Dermis microvascular lymphatic vessel endothelial cell (primary cell): ENCODE measurements at places on chromosomes 6 and 20. TPM values are rescaled to one million over a fixed set of nuclear protein-coding genes. Genes with fewer than 3 reads are reported as not detected.
A peak's percentile ranks its signal among the peaks of the same experiment; 100 is the strongest.

DNA sequence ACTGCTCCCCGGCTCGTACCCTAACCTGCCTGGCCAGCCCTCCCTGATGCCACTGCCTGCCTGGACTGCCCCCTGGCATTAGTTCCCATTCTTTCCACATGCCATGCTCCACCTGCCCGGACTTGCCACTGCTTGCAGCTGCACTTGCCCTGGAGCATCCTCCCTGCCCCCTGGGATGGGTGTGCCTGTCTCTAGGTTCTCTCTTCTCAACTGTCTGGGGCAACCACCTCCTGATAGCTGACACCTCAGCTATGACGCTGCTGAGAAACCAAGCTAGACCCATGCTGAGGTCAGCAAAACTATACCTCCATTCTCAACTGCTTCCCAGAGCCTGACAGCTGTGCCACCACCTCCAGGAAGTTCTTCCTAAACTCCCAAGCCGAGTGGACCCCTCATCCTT lies 72.1 kb downstream of the PERP start:
- no peak for DNase-seq

GRCh38 chr6:30562470-30563425 lies 5.7 kb downstream of the PRR3 start:
- DNase-seq = no peak

RBPJL gene
- not detected in 2 replicates for total RNA-seq

DNA sequence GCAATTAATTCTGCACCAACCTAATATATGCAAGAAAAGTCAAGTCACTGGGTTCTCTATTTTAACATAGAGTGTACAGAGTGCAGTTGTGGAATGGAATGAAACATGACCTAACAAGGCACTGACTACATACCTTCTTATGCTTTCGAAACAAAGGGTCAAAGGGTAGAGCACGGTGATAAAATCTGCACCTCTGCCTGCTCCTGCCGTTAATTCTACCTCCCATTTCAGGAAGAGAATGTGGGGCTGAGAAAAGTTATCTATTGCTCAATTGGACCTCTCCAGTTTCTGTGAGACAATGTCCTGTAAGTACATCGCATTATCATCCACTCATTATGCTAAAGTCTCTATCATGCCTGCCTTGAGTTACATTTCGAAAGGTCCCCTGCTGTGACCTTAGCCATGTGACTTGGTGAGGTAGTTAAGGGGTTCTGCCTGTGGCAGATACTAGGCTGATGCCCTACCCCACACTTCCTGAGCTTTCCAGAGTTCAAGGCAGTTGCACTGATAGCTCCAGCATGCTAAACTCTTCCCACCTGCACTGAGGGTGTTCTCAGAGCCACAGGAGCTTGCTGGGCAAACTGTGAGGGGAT lies 14.0 kb upstream of the MOCS1 start:
- no peak for DNase-seq

DNA sequence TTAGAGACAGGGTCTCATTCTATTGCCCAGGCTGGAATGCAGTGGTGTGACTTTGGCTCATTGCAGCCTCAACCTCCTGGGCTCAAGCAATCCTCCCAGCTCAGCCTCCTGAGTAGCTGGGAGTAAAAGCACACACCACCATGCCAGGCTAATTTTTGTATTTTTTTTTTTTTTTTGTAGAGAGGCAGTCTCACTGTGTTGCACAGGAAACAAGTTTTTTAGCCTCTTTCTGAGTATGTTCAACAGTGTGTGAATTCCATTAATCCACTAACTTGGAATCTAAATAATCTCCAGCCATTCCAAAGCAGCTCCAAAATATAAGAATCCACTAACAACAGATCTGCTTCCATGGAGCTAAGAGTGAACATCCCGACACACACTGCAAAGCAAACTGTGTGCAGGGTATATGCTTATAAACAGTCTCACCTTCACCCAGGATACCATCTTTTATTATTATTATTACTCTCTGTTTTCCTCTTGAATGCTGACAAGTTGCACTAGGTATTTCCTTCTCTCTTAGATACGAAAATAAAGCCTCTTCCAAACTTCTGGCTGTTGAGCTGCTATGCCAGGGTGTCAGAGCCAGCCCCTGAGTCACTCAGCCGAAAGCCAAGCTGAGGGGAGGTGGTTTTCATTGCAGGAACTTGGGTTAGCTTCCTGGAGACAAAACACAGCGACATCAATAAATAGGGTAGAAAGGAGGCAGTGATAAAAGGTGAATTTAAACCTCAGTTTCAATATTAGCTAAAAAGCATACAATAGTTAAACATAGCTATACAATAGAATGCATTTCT lies 264.9 kb downstream of the HIVEP2 start:
- DNase-seq = peak; percentile 54

HSPA1L gene
- 1.2 and 1.4 TPM in 2 replicates for total RNA-seq

GRCh38 chr6:163491737-163492300 lies 77.3 kb downstream of the QKI start:
- DNase-seq = no peak

HAO1 gene
- not detected in 2 replicates for total RNA-seq

DNA sequence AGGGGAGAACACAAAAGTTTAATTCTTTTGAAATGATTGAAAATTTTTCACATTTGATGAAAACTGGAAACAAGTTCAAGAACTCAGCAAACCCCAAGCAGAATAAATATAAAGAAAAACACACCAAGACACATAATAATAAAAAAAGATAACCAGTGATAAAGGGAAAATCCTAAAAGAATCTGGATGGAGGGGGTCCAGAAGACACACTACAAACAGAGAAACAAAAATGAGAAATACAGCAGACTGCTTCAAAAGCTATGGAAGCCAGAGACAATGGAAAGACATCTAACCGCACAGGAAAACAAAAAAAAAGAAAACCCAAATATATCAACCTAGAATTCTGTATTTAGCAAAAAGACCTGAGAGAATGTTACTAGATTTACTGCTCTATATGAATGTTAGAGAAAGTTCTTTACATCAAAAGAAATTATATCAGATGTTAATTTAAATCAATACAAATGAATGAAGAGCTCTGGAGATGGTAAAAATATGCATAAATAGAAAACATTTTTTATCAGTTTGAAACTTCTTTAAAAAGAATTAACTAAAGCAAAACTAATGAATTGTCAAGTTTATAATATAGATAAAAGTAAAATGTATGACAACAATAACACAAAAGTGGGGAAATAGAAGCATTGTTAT lies 310.7 kb upstream of the PREP start:
- DNase-seq = no peak

GRCh38 chr6:102474041-102474807 lies 1080.7 kb downstream of the GRIK2 start:
- no peak for DNase-seq

DNA sequence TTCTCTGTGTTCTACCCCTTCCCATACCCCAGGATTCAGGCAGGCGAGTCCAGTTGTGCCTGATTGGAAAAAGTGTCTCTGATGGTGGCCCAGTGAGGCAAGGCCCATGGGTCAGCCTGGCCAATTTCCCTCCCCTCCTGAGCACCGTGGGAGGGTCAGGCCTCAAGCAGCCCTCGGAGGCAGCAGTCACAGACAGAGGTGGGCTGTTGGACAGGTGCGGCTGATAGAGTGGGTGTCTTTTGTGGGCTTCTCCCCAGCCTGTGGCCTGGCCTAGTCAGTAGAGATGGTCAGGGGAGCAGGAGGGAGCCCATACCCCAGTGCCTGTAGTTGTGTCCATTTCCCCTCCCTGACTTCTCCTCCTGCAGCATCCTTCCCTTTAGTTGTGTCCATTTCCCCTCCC lies 8.9 kb downstream of the MYT1 start:
- DNase-seq = no peak

- DNase-seq = no peak
Measured at GRCh38 chr20:5949943-5950270, 426 bp downstream of the TRMT6 start.

DNA sequence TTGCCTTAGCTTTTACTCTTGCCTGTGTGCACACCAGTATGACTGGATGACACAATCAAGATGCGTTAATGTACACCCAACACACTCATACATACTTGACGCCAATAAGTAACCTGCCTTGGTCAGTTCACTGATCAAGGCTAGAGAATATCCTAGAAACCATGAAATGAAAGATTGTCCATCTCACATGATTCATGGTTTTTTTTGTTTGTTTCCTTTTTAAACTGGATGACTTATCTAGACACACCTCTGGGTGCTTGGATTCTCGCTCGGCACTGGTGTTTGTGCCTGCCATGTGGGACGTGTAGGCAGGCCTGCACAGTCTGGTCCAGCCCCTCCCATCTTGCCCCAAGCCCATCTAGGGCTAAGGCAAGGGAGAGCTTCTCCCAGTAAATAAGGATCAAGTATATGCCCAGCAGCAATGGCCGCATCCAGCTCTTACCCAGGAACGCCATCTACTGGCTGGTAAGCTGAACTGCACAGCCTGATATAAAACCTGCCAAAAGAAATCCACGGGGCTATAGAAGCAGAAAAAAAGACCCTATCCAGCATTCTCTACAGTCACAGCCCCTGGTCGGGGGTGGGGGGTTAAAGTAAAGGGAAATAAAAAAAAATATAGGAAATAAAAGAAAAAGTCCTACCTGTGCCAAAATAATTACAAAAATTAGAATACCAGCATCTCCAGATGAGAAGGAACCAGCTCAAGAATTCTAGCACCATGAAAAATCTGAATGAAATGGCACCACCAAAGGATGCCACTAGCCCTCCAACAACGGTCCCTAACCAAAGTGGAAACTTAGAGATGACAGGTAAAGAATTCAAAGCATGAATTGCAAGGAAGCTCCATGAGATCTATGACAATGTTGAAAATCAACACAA lies 73.3 kb downstream of the OTOR start:
- DNase-seq = peak; percentile 43

- peak; percentile 61 for DNase-seq
Measured at GRCh38 chr6:116268589-116269293, 11.0 kb downstream of the TSPYL1 start.

HLA-DMA gene
- 0.63 and 1.2 TPM in 2 replicates for total RNA-seq

GRCh38 chr6:159754959-159755914 lies 6.6 kb upstream of the ACAT2 start:
- DNase-seq = no peak

DNA sequence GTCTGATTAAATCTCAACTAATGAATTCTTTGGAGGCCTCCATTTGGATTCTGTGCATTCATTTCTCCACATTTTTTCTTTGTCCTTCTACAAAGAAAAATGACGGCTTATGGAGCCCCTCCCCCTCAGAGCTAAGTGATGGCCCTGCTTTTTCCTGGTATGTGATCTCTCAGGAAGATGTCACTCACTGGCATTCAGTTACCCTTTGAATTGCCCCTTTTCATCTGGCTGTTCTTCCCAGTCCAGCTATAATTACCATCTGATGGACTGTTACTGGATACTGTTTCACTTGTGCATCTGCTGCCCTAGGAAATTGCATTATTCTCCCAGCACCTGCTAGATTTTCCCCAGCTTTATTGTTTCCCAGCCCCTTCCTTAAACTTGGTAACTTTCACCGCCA lies 151.9 kb downstream of the CFAP61 start:
- peak; percentile 2 for DNase-seq

GRCh38 chr20:62156592-62157386 lies 13.2 kb downstream of the SS18L1 start:
- no peak for DNase-seq

DNA sequence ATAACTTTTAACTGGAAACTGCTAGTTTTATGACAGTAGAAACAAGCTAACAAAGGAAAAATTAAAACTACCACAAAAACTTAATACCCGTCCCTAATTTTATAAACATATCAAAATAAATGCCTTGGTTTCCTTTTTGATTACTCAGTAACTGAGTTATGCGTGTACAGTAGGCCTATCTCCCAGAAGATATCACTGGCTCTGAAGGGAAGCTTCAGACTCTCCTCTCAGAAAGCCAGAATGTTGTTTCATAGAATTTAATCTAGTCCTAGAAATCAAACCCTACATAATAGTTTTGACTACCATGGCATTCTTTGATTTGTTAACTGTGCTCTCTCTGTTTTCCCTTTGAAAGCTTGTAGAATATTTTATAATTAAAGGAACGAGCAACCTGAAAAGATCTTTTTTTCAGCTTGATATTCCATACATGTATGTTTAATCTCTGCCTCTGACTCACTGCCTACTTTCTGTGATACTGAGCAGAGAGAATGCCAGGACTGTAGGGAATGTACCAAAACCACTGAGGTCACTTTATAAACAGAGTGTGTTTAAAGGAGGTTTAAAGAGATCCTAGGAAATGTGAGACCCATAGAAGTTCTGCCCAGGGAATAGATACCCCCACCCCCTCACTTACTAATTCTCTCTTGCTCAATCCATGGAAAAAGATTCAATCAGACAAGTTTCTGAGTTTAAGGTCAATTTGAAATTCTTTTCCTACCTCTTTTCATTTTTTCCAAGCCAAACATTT lies 311.5 kb downstream of the HDGFL1 start:
- DNase-seq = peak; percentile 72

CALHM4 gene
- total RNA-seq = 0.13 TPM in 1 of 2 replicates, not detected in the other

GSTA5 gene
- total RNA-seq = not detected in 2 replicates

DNA sequence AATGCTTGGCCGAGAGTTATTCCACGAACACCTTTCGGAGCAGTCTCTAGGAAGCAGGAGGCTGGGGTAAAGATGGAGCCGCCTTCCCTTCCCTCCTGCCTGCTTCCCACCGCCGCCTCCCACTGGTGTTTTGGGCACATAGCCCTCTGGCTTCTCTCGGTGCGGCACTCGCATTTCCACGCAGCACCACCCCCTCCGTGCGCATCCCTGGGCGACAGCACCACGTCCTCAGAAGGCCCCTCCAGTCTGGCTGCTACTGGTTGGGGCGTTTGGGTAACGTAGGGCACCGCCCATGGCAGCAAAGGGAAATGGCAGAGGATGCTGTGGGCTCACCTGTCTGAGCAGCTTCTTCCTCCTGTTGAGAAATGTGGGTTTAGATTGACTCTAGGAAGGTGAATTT lies 2.4 kb downstream of the COL20A1 start:
- DNase-seq = no peak

DNA sequence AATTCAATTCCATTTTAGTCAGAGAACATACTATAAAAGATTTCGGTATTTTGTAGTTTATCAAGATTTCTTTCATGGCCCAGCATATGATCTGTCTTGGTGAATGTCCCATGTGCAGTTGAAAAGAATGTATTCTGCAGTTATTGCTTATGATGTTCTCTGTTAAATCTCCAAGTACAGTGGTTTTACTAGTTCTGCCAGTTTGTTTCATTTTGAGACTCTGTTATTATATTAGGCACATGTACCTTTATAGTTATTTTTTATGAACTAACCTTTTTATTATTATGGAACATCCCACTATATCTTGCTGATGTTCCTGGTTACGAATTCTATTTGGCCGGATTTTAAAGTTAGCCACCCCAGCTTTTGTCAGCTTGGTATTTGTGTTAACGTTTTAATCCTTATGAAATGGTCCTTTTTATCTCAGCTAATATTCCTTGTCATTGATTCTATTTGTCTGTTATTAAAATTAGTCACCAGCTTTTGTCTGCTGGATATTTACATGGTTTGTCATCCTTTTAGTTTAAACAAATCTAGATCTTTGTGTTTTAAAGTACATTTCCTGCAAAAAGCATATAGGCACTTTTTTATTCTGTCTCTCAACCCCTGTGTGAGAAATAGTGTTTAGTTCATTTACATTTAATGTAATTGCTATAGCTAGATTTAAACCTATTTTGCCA lies 48.9 kb downstream of the VTA1 start:
- peak; percentile 12 for DNase-seq
